Stimulated activated CD8-positive, alpha-beta memory T cell treated with anti-CD3 and anti-CD28 coated beads, Interleukin-4, amount 100 ng/mL, for 1 hour (primary cell): ENCODE measurements at places on chromosomes 7 and 10.

DNA sequence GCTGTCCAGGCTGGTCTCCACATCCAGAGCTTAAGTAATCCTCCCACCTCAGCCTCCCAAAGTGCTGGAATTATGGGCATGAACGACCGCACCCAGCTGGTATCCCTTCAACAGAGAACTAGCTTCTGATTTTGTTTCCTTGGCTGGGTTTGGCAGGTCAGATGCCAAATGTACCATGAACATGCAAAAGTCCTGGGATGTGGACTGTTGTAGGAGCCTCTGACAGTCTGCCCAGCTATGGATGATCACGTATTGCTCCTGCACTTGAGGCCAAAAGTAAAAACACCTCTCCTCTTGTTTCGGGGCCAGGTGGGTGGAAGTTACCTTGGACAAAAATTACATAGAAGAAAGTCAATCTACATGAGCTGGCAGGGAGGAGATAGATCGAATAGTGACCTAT lies 699.5 kb downstream of the TYW1 start:
- DNase-seq, result no peak

- DNase-seq, result no peak
These were observed 11.1 kb downstream of the STAM start for GRCh38 chr10:17655009-17655408.

DNA sequence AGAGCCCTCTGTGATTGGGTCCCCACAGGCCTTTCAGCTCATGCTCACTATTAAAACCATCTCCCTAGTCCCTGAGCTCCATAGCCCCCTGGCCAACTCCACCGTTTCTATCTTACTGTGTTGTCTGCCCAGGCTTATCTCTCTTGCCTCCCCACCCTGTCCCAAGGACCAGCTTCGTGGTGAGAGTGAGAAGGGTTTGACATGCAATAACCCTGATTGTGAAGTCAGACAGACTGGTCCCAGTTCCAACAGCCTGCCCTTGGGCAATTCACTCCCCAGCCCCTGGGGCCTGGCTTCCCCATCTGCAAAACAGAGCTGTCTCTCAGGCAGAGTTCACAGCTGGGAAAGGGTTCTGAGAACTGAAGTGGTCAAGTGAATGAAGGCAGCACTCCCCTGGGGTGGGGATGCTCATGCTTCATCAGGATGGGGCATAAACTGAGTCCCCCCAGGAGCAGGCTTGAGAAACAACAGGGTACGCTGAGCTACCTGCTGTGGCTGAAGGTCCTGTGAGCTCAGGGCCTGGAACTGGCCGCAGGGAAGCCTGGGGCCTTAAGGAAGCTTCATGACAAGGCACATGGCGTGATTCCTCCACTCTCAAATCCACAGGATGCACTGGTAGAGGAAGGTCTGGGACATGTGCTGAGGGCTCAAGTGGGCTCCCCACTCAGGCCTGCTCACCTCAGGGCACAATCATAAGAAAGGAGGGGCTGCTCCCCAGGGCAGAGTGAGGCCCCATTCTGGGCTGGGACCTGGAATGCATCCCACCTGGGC lies 1.8 kb upstream of the PPIF start:
- no peak for DNase-seq

GRCh38 chr7:73735528-73735905 lies 3.1 kb downstream of the ABHD11 start:
- DNase-seq, result no peak

DNA sequence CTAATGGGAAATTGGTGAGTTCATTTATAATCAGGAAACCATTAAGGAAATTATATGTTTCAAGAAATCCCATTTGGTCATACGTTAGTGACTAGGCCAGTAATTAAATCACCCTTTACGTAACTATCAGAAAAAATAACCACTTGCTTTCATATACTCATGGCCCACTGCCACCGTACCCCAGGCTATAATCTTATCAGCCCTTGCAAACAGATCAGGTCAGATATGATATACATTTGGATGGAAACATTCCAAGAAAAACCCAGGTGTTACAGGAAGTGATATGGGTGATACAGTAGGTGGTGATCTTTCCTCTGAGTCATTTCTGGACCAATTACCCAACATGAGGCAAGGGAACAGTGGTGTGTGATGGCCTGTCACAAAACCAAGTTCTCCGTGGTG lies 481.0 kb upstream of the SEMA3A start:
- DNase-seq, result no peak
